HuH-7.5 (cell line): ENCODE measurements at places on chromosomes 4 and X.

- DNase-seq, result no peak
These were observed 534.2 kb downstream of the INPP4B start for GRCh38 chr4:142311916-142312315.

DNA sequence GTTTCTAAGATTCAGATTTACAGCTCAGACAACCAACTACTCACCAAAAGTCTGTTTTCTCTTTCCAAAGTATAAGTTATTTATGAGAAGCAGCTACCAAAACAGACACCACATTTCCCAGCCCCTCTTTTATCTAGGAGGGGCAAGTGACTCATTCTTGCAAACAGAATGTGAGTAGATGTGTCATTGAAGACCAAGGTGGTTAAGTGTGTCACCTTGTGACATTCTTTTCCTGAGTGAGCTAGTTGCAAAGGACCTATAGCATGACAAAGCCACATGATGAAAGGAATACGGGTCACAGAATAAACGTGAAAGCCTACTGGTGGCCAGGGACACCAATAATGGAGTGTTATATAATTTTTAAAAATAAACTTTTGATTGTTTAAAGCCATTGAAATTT lies 50.0 kb downstream of the SLC7A11 start:
- DNase-seq, result no peak

- DNase-seq, result no peak
These were observed 216.4 kb upstream of the GYPA start for GRCh38 chr4:144356941-144357381.

DNA sequence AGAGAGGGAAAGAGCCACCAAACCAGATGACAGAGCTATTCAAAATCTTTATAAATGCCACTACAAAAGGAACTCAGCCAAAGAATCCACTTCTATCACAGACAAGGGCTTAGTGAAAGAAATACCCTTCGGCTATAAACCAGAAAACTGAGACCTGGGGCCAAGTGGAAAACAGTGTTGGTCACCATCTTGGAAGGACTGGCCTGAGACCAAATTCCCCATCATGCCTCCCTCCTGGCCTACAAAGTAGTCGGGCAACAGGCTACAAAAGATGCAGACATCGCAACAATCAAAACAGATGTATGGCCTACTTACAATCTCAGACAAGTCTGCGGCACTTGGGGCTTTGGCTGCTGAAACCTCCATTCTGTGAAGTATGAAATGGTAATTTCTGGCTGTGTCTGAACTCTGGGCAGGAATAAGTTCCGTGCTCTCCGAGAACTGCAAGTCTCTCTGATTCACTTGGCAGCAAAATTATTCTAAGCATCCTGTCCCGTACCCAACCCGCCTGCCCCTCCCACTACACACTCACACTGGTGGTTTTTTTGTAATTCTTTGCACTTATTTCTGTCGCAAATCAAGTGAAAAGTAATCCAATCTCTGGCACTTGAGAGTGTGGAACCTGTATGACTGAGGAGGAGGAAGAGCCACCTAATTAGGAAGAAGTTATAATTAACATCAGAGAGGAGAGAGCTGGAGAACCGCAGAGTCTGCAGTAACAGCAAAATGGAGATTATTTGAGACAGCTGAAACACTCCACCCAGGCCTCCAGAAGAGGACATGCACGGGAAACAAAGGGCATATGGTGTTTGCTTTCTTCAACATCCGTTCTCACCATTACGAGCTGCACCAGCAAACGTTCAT lies 87.8 kb downstream of the SH3KBP1 start:
- no peak for DNase-seq

DNA sequence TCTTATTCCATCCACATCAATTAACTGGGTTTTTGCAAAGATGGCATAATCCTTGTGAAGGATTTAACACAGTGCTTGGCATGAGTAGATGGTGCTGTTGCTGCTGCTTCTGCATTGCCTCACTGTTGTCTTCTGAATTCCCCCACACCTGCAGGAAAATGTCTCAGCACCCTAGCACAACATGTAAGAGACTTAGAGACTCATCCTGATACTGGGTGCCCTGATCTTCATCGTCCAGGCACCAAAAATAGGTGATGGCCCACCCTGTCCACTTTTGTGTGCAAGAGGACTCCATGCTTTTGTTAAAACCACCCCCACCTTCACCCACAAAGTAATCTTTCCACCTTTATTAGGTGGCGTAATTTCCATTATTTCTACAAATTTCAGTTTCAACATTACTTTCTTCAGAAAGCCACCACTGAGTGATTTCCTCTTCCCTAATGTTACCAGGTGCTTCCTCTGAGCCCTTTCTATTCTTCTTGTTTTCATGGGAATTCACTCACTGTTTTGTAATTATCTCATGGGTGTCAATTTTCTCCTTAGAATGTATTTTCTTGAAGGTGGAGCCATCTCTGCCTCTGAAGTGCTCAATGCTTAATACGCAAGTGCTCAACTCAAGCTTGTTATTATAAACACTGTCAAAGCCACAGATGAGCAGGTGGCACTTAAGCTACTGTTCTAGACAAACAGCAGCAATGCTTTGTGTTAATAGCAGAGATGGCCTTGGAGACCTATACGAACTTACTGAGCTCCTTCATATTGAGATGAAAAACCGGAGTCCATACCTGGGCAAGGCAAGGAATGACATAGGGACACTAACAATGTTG lies 89.5 kb downstream of the HS3ST1 start:
- DNase-seq, result no peak

DNA sequence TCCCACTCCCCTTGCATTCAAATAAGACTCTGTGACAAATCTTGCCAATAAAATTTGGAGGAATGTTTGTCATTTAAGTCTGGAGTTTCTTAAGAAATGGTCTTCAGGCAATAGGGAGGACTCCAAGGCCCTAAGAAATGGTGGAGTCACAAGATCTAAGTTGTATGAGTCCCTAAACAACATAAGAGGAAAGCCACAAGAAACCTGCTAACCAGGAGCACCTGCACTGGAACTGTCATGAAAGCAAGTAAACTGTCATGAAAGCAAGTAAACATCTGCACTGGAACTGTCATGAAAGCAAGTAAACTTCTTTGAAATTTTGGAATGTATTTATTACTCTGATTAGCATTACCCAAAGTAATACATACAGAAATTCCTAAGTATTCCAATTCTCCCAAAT lies 3.5 kb downstream of the CNOT6L start:
- DNase-seq, result no peak

GRCh38 chrX:126655061-126655460 lies 102.4 kb upstream of the DCAF12L1 start:
- DNase-seq, result no peak

GRCh38 chrX:1506916-1507315 lies 30.1 kb downstream of the P2RY8 start:
- no peak for DNase-seq

GRCh38 chr4:5041699-5042098 lies 9.6 kb upstream of the STK32B start:
- no peak for DNase-seq

DNA sequence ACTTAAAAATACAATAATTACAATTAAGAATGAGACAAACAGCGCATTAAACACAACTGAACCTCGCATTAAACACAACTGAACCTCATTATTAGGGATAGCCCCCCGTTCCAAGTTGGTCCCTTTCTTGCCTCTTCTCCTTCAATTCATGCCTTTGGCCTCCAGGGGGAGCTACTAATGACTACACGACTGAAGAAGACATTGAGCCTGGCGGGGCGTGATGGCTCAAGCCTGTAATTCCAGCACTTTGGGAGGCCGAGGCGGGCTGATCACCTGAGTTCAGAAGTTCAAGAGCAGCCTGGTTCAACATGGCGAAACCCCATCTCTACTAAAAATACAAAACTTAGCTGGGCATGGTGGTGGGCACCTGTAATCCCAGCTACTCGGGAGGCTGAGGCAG lies 56.4 kb upstream of the NWD2 start:
- DNase-seq, result no peak

DNA sequence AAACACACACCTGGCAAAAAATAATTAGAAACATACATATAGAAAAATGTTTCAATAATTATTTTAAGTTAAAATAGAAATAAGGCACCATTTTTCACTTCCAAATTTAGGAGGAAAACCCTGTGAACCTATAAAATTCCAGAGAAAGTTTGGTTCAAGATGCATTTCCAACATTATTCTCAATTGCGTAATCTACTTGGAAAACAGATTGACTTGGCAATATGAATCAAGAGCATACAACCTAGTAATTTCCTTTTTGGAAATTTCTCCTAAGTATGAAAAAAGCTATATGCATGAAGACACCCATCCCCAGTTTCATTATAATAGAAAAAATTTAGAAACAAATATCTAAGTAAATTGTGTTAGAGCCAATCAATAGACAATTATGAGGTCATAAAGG lies 242.9 kb downstream of the IQCM start:
- DNase-seq, result no peak

DNA sequence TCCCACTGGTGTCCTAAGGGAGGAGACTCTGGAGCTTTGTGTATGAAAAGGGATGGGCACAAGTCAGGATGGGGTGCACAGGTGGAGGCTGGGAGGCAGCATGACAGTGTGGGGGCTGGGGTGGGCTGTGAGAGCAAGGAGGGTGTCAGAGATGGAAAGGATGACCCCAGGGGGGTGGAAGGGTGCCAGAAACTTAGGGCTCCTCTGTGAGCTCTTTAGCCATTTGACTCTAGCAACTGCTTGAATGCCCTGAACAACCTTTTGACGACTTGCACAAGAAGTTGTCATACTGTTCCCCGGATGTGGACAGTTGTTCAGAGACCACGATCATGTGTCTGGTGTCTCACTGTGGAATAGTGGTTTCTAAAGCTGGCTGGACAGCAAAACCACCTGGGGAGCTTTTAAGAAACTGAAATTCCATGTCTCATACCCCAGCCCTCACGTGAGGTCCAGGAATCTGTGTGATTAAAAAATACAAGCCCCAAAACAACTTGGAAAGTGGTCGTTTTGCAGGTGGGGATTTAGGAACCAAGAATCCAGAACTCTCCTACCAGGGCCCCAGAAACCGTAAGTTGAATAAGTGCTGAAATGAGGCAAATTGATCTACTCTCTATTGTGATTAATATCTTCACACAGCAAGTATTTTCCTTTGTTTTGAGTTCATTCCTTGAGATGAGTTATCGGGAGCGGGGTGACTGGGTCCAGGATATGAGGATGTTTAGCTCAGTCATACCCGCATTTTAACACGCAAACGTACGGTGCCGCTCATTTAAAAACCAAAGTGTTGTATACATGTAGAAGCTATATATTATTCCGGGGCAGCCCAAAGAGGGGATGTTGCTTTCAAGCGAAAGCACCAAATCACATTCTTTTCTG lies 3.4 kb downstream of the RHOH start:
- no peak for DNase-seq

GRCh38 chr4:140296335-140297220 lies 76.9 kb upstream of the SCOC start:
- DNase-seq, result peak; percentile 36

- no peak for DNase-seq
These were observed 999.1 kb downstream of the STPG2 start for GRCh38 chr4:97144199-97144598.

- DNase-seq, result no peak
These were observed 132.7 kb downstream of the ARHGAP10 start for GRCh38 chr4:147864607-147865006.

GRCh38 chr4:827209-828081 lies 1.5 kb upstream of the CPLX1 start:
- no peak for DNase-seq

DNA sequence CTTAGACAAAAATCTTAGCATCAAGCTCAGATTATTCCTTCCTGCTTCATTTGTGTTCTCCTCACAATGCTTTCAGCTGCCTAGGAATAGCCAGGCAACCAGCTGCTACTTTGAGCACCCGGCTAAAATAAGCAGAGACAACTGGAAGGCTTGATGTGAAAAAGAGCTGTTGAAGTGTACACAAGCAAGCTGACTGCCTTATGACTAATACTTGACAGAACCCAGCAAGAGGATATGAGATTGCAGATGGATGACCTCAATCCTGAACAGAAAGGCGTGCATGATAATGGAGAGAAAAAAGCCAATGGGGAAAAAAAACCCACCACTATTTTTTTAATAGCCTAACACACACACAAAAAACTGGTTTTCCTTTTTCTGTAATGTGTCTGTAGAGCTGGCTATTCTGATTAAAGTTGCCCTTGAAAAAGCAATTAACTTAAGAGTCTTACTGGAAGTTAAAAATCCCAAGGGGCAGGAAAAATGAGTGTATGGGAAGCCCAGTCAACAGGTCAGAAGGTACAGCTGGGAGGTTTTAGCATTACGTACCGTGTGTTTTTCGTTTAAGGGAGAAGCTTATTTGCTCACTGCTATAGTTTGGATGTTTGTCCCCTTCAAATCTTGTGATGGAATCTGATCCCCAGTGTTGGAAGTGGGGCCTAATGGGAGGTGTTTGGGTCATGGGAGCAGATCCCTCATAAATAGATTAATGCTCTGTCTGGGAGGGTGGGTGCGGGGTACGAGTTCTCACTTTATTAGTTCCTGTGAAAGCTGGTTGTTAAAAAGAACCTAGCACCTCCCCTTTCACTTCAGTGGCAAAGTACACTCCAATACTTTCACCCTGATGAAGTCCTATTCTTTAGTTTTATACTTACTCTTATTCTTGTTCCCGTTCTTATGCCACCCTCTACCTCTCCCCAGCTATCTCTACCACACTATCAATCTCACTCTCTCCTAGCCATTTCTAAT lies 37.1 kb upstream of the HERC6 start:
- DNase-seq, result no peak

DNA sequence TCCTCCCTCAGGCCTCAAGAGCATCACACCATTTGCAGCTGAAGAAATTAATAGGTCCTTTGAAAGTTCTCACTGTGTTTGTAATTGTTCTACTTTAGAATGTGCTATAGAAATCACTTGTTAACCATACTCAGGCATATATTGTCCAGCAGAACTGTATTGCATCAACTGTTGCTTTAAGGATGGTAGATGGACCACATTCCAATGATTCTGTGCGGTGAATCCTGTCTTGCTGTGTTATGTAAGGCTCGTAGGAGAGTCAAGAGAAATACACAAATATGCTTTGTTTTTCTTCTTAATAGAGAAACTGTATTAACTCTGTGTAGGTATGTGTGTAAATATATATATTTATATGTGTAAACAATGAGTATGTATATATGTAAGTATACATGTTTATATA lies 6.3 kb upstream of the ADGRA3 start:
- DNase-seq, result no peak

DNA sequence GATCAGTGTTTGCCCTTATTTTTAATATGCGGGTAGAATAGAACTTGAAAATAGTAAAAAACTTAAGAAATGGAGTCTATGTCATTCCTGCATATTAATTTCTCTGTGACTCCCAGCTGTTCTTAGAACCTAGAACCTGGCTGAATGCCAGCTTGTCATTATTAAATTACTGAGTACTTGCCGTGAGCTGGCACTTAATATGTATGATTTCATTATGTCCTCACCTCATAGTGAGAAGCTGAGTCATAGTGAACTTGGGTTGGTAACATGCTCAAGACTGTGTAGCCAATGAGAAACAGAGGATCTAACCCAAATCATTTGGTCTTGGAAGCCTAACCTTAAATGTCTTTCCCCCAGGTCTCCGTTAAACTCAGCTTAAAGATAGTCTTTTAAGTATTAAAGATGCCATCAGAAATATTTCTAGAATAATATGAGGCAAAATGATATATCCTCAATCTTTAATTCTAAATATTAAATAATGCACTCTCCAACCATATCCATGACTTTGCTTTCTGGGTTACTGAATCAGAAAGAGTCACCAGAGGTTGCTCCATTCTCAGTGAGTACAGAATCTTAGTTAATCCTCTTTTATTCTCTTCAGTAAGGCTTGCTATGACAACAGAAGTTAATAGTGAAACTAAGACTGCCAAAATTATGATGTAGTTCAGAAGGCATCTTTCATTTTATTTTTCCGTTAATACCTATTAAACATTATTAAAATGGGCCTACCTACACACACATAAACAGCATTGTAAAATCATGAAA lies 58.6 kb upstream of the TLL1 start:
- no peak for DNase-seq
